ENCODE measurements at places on chromosomes 6 and 20.

DNA sequence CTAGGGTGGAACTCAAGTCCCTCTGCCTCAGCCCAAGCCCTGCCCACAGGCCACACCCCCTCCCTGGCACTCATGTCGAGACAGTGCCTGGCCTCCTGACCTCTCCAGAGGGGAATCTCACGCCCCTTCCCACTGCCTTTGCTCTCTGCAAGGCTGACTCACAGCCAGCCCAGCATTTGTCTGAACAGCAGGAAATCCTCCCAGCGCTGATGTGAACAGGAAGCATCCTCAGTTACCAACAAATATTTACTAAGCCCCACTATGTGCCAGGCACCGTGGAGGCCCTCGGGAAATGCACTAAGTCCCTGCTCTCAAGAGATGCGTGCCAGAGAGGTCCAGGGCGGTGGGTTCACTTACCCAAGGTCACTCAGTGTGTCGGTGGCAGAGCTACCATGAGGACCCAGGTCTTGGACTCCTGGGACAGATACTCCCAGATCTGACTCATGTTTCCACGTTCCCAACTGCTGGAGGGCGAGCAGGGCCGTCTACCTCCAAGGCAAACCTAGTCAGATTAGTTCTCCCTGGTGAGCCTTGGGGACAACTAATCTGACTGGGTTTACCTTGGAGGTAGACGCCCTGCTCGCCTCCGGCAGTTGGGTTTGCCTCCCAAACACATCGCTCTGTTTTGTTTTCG, 7.8 kb downstream of the ADA start:
- DNase-seq, result no peak

- DNase-seq, result no peak
These were observed 267.9 kb upstream of the SASH1 start for GRCh38 chr6:148074738-148075137.

DNA sequence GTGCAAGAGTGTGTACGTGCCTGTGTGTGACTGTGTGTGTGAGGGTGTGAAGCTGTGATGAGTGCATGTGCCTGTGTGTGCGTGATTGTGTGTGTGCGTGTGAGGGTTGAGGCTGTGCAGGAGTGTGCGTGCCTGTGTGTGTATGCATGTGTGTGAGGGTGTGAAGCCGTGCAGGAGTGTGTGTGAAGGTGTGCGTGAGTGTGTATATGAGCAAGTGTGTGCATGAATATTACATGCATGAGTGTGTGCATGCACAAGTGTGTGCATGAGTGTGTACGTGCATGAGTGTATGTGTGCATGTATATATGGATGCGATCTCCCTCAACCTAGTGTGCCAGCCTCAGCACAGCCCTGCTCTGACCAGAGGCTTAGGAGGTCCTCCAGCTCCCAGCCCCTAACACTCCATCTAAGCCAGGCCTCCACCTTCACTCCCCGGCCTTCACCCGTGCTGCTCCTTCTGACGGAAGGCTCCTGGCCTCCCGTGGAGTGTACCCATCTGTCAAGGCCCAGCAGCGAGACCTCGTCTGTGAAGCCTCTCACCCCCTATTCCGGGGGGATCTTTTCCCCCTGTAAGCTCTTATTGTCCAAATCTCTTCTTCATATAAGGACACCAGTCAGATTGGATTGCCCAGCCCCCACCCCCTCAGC, 19.9 kb upstream of the PHACTR3 start:
- no peak for DNase-seq

DNA sequence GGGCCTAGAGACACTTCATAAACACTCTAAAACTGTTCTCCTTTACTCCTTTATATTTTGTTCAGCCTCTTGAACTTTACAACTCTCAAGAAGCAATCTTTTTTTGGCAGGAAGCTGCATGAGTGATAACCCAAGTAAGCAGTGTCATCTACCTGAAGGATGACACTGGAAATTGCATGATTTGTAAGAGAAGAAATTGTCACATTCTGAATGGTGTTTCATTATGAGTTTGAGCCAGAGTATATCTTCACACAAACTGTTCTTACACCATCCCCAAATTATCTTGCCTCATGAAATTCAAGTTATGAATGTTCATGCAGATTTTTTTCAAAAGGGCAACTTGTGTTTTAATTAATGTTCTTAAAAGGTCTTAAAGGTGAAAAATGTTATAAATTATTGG, 799.3 kb downstream of the TBC1D32 start:
- DNase-seq, result no peak

DNA sequence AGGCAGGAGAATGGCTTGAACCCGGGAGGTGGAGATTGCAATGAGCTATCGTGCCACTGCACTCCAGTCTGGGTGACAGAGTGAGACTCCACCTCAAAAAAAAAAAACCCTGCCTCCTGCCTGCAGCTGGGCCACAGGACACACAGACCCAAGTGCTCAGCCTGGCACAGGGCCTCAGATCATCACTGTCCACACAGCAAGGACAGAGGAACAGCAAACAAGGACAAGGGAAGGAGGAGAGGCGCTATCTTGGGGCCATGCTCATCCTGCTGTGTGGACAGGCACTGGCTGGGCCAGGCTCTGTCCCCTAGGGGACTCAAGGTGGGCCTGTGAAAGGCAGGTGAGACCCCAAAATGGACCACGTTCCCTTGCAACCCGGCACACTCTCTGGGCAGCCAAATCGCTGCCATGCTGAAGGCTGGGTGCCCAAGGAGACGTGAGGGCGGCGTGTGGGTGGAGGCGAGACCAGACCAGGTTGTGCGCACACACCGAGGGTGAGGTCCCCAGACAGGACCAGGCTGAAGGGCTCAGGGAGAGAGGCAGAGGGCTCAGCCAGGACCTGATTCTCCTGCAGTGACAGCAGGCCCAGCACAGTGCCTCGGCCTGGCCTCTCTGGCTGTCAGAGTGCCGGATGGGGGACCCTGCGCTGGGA, 9.1 kb downstream of the UCKL1 start:
- no peak for DNase-seq

DNA sequence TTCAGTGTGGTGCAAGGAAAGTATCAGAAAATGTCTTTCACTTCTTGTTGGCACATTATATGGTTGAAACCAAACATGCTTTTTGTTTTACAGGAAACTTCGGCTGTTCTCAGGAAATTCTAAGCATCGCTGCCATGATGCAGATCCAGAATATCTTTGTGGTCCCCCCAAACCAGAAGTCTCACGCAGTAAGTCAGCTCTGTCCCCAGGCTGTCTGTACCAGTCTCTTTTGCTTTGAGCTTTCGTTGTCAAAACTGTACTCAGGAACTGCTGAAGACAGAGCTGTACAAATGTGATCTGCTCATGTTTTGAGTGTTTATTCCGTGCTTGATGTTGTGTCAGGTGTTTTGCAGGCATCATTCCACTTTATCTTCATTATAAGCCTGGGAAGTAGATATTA, 59.6 kb downstream of the DHX35 start:
- DNase-seq, result no peak

DNA sequence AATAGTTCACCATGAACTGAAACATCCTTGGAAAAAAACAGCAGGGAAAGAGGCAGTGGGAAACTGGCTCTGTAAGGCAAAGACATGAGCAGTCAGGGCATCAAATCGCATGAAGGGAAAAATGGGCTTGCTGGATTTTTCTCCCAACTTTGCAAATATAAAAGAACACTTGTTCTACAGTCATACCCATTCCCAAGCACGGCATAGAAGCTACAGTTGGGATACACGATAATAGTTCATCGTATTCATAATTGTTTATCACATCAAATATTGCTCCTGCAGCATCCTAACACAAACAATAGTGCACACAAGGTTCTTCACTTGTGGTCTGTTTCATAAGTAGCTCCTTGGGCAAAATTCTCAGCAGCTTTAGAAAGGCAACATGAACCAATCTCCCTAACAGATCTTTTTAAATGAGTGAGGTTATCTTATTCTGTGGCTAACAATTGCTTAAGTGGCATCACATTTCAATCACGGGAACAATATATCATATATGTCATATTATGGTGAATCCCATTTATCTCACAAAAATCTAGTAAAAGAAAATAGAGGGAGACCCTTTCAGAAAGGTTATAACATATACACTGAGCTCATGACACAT, 243.9 kb downstream of the PKHD1 start:
- no peak for DNase-seq

GRCh38 chr20:18048176-18048575, 9.5 kb downstream of the OVOL2 start:
- no peak for DNase-seq

- no peak for DNase-seq
These were observed 46.4 kb upstream of the CCN2 start for GRCh38 chr6:131997429-131998153.

GRCh38 chr6:29810371-29810770, 17.3 kb upstream of the HLA-G start:
- DNase-seq, result no peak

DNA sequence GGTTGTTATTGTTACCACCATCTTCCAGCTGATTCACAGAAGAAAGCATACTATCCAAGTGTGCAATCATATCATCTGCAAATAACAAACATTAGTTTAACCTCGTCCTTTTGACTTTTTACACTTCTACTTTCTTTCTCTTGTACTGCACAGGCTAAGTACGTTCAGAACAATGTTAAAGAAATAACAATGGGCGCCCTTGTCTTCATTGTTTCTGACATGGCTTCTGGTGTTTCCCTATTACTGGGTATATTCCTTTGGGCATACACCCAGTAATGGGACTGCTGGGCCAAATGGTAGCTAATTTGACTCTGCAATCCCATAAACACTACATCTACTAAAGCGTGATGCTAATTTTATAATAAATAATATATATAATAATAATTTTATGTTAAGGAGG, 146.7 kb downstream of the GJA10 start:
- no peak for DNase-seq

DNA sequence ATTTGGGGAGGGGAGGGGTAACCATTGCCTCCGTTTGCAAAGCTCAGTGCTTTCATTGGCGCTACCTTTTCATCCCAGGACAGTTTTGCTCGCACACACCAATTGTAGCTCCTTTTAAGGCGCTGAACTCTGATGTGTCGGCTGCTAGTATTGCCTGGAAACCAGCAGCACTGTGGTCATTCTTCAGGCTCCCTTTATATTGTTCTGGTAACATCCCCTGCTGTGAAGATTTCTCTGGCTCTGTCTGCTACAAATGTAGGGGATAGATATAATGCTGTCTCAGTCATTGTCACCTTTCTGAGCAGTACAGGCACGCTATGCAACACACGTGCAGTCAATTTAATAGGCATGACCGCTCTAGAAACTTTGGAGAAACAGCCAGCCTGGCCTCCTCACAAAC, 172.9 kb upstream of the SASH1 start:
- DNase-seq, result no peak

- DNase-seq, result no peak
These were observed 129.0 kb upstream of the TNFAIP3 start for GRCh38 chr6:137737836-137738596.

GRCh38 chr6:90039911-90040310, 145.6 kb downstream of the GJA10 start:
- no peak for DNase-seq

GRCh38 chr6:38116248-38116647, 296.7 kb downstream of the ZFAND3 start:
- no peak for DNase-seq

- no peak for DNase-seq
These were observed 339.9 kb upstream of the AGPAT4 start for GRCh38 chr6:161613711-161614110.

GRCh38 chr20:40882152-40882551, 146.5 kb upstream of the TOP1 start:
- DNase-seq, result no peak

DNA sequence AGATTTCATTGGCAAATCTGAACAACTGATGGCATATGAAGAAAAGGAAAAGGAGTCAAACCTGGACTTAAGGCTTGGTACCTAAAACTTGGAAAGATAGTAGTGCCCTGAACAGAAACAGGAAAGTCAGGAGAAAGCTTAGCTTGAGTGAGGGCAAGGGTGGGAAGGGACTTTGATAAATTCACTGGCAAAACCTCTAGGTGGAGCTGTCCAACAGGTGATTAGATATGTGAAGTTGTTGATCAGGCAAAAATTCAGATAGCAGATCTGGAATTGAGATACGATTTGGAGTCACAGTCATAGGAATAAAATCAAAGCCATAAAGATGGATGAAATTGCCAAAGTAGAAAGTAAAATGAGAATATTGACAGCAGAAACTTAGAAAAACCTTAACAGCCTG, 16.1 kb upstream of the ZNF292 start:
- DNase-seq, result peak; percentile 75

DNA sequence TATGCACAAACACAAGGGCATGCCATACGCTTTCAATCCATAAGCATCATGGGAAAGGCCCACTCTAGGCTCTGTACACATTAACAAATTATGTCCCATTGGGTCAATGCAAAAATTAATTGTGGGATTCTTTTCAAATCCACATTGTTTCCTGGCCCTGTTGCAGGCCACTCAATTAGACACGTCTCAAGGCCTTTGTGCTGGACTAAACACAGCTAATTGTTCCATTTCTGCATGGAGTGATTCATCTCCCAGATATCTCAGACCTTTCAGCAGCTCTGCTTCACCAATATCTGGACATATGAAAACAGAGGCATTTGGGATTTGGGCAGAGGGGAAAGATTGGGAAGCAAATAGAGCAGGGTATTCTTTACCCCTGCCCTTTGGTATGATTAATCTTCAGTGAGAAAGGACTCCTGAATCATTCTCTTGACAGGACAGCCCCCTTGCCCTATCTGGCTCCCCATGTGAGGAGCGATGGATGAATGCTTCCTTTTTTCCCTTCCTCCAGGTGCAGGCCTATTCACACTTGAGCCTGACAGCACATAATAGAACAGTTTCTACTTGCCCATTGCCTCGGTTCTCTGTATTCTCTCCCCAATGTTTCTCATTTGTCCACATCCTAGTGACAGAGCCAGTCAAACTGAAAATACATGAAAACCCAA, 547.6 kb downstream of the HAO1 start:
- DNase-seq, result no peak

DNA sequence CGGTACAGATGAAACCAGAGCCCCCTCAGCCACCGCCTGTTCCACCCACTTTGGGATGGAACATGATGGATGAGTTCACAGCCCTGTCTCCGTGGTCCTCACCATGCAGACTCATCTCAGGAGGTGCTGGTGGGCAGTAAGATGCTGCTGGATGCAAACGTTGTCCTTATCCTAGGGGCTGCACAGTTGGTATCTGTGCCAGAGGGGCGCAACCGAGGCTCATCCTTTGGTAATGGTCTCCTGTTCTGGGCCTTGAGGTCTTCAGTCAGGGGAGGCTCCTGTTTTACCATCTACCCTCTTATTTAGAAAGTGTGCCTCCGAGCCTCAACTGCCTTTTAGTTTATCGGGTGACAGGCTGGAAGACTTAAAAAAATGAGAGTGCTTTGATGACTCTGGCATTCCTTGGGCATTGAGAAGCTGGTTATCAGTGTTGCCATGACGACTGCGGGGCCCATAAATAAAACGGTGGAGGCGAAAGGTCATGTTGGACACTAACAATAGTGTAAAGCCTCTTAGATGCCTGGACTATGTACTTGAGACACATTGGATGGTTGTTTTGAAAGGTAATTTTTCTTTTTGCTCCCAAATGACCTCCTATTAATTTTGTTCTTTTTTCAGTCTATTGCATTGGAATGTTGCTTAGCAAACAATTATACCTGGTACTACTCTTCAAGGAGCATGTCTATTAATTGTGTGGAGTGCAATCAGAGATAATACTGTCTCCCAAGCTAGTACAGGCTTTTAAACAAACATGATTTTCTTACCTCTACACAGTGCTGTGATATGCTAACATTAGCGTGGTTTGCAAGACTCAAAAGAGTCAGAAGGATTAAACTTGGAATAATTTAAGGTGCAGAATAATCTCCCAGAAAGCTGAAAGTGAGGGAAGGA, 74.2 kb upstream of the DSP start:
- DNase-seq, result no peak

- DNase-seq, result no peak
These were observed 82.3 kb downstream of the CAP2 start for GRCh38 chr6:17475606-17476244.

Data from NCI-H774 (cell line).